ENCODE measurements at places on chromosomes 7 and 10. TPM values are rescaled to one million over a fixed set of nuclear protein-coding genes. Genes with fewer than 3 reads are reported as not detected.

Gene GNAT3
- not detected for total RNA-seq

Gene TUBAL3
- total RNA-seq = 0.33 TPM

Gene SERPINE1
- total RNA-seq = 1,353 TPM

Gene LDB3
- 0.06 TPM for total RNA-seq

Gene NPFFR1
- not detected for total RNA-seq

Gene CRTAC1
- 1.3 TPM for total RNA-seq

Gene HOXA3
- 9.6 TPM for total RNA-seq

Gene TMEM176A
- not detected for total RNA-seq

Gene GHRHR
- total RNA-seq = not detected

Gene SLC29A3
- 26.4 TPM for total RNA-seq

Gene VAX1
- 1.3 TPM for total RNA-seq

Gene C10orf143
- 1.1 TPM for total RNA-seq

Gene SEM1
- 318 TPM for total RNA-seq

Gene ITGA8
- 0.02 TPM for total RNA-seq

Gene SEC24C
- total RNA-seq = 66.6 TPM

Gene MSMB
- total RNA-seq = not detected

Gene ITPRIP
- 70.7 TPM for total RNA-seq

Gene ARHGAP22
- 3.1 TPM for total RNA-seq

Gene HYAL4
- total RNA-seq = not detected

Gene CPEB3
- 0.52 TPM for total RNA-seq

Gene SLC18A2
- total RNA-seq = not detected

Gene IQUB
- total RNA-seq = not detected

Gene CPA2
- total RNA-seq = not detected

Gene FGL2
- not detected for total RNA-seq

Gene STEAP1B
- not detected for total RNA-seq

Gene ELOVL3
- 0.38 TPM for total RNA-seq

Gene BHLHA15
- 0.52 TPM for total RNA-seq

Gene LIPK
- not detected for total RNA-seq

Gene FFAR4
- 0.22 TPM for total RNA-seq

Gene MYPN
- total RNA-seq = 2.3 TPM

Gene SNX10
- 2.2 TPM for total RNA-seq

Gene PHKG1
- total RNA-seq = 0.52 TPM

Gene HABP2
- 0.12 TPM for total RNA-seq

Gene OR2F1
- total RNA-seq = not detected

Gene FAM20C
- 38.0 TPM for total RNA-seq

Gene DOCK4
- 4.0 TPM for total RNA-seq
